NCI-H2081 treated with DMSO at 0.1 percent for 48 hours (cell line): ENCODE measurements at places on chromosomes 13 and 19.

GRCh38 chr13:61531383-61532065, 115.9 kb upstream of the PCDH20 start:
- DNase-seq: no peak

- no peak for DNase-seq
These were observed 14.9 kb downstream of the POP4 start for GRCh38 chr19:29620931-29621351.

- DNase-seq: no peak
These were observed 9.0 kb upstream of the ATP11A start for GRCh38 chr13:112680741-112681360.

DNA sequence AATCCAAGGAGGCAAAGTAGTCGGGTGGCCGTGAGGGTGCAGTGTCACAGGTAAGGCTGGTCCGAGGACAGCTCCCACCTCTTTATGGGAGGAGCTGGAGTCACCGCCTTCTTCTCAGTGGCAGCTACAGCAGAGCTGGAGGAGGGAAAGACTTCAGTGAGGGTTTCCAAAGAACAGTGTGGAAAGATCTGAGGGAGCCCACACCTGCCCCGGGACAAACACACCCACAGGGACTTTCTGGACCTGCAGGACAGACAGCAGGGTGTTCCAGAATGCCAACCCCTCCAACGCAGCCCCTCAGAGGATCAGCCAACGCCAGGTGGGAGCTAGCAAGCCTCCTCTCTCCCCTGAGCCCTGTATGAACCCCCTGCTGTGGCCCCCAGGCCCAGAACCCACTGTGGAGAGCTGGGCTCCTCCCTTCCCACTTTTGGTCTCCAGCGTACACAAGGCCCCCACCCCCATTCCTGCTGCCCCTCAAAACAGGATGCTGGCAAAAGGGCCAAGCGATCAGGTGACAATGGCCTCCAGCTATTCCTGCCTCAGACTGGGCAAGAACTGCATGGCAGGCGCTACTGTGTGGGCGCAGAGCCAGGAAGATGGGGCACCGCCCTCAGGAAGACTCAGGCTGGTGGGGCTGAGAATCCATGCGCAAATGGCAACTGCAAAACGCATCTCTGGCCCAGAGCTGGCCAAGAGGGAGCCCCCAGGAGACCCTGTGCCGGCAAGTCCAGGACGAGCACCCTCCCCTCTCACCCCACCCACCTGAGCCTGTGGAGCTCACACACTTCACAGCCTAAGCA, 3.5 kb upstream of the CD320 start:
- DNase-seq: no peak

- no peak for DNase-seq
These were observed 70.7 kb upstream of the GTF3A start for GRCh38 chr13:27353708-27354107.

GRCh38 chr13:32824675-32825074, 191.5 kb upstream of the KL start:
- no peak for DNase-seq

DNA sequence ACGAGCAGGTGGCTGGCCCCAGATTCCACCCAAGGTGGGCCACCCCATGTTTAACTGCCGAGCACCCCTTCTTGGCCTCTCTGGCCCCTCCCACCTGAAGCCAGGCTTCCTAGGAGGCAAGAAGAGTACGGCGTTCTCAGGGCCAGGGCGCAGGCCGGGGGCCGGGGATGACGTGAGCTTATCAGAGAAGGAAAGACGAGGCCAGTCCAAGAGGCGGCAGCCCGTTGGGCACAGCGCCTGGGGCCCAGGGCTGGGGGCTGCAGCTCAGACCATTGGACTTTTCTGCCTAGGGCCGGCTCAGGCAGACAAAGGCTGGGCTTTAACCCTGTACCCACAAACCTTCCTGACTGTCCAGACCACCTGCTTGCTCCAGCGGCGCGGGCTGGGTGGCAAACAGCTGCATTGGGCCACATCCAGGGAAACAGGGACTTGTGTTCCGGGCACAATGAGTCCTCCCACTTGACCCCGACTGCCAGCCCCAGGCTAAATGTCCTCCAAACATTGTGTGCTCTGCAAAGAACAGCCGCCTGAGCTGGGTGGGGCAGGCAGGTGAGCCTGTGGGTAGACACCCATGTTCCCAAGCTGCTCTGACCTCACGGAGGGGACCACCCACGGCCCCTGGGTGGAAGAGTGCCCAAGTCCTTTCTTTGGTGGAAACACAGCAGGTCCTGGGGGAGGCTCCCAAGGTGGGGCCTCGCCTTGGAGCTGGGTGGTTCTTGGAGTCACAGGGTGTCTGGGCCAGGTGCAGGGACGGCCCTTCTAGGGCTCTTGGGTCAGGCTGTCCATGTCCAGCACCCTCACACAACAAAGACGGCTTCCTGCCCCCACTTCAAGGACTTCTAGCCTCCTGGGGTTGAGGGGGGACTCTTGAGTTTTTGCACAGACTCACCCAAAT, 21.9 kb downstream of the COMP start:
- no peak for DNase-seq

DNA sequence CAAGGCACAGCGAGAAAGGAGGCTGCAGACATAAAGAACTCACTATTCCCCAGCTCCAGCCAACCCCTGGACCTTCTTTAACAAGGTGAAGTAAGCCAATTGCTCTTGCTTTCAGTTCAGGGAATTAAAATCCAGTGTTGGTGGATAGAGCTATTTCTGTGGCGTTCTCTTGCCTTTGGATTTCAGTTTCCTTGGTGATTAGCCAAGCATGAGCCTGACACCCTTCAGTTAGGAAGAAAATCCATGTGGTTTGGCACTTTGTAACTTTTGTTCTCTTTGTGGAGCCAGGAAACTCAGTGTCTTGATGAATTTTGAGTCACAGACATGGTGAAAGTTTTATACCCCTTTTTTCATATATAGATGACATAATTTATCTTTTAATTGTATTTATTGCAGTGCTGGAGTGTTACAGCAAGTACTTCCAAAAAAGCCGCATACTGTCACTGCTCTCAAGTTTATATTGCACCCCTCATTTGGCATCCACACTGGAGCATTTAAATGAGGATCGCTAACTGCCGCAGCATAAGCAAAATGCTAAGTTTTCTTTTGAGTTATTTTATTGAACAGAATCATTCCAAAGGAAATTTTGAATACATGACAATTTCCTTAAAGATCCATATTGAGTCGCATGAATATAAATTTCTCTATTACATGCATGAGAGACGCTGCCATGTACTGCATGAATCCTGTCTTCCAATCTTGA, 406.8 kb downstream of the MYO16 start:
- no peak for DNase-seq

- no peak for DNase-seq
These were observed 22.8 kb downstream of the HAUS8 start for GRCh38 chr19:17052439-17052838.
